ENCODE measurements at places on chromosomes 11 and 22.

- DNase-seq: no peak
These were observed 9.5 kb upstream of the OSBP2 start for GRCh38 chr22:30685178-30685577.

DNA sequence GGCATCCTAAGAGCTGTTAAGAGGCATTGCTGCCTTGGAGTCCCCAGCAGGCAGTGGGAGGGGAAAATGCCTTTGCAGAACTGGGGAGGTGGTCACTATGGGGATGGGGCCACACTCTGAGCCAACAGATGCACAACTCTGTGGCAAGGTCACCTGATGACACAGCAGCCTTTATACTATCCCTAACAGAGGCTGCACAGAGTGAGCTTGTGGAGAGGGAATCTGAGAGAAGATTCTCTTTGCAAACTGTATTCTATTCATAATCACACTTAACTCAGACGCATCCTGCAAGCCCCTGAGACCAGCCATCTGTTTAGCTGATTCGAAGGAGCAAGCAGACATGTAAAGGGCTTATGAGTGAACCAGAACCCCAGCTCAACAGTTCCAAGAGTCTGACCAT is 49.0 kb upstream of the TTC12 start:
- DNase-seq: no peak

GRCh38 chr11:44016131-44016530 is 31.6 kb upstream of the ACCSL start:
- no peak for DNase-seq

DNA sequence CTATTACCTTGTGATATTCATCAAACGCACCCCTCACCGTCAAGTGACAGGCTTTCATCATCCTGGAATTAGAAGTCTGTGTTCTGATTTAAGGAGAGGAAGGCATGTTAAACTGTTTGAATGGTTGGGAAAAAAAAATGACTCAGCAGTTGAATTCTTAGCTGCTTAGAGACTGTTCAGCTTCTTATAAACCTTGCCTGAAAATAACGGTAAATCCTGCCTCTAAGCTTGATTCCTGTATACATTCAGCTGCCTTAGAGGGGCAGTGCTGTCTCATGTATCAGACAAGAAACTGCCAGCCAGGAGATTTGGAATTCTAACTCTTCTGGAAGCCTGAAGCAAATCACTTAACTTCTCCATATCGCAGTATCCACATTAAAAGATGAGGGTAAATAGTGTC is 437.4 kb downstream of the JRKL start:
- no peak for DNase-seq

GRCh38 chr11:123434911-123435310 is 4.8 kb downstream of the GRAMD1B start:
- peak; percentile 49 for DNase-seq

DNA sequence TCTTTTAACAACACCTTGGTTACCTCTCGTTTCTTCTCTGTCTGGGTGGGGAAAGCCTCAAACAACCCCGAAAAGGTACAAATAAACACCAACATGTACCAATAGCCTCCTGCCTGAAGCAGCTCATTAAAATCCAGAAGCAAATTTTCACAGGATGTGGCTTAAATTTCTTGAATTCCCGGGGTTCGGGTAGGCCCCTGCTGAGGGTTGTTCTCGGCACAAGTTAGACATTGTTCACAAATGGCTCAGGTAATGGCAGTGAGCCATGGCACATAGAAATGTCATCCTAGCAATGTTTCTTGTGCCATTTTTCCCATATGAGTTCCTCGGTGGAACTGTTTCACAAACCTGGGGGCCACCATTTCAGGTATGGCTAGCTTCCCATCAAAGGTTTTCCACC is 19.7 kb upstream of the GLYATL1 start:
- no peak for DNase-seq

DNA sequence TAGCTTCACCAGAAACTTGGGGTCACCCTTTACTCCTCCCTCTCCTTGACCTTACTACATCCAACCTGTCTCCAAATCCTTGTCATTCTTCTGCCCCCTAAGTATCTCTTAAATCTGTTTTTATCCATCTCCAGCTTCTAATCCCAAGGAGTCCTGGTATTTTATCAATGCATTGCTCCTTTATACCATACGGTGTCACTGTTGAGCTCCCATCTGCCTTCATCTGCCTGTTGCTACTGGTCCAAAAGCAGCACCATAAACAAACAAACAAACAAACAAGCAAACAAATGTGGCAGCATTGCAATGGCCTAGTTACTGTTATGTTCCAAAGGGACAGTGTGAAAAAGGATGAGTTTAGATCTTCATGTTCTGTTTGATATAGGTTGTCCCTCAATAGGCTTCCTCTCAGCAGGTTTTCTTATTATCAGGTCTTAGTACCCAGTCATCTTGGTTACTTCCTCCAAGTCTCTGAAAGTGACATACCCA is 34.2 kb downstream of the DNHD1 start:
- DNase-seq: peak; percentile 58

GRCh38 chr11:75814363-75814676 is 690 bp upstream of the UVRAG start:
- no peak for DNase-seq

DNA sequence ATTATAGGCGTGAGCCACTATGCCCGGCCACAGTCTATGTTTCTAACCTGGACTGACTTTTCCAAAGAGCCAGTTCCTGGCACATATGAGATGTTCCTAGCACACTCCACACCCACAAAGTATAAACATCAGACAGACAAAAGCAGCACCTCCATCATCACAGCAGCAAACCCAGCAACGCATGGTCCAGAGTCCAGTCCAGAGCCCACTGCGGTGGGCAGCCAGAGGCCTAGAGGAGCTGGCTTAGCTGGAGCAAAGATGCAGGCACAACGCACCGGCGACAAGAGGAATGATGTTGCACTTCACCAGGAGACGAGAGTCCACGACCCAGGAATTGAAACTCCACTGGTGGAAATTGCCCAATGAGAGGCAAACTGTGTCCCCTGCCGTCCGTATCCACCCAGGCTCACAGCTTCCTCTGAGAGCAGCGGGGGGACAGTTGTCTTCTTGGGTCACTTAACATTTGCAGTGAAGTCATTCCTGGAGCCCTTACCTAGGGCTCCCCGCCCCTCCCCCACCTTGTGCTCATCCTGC is 36.6 kb downstream of the RPS6KA4 start:
- peak; percentile 42 for DNase-seq

DNA sequence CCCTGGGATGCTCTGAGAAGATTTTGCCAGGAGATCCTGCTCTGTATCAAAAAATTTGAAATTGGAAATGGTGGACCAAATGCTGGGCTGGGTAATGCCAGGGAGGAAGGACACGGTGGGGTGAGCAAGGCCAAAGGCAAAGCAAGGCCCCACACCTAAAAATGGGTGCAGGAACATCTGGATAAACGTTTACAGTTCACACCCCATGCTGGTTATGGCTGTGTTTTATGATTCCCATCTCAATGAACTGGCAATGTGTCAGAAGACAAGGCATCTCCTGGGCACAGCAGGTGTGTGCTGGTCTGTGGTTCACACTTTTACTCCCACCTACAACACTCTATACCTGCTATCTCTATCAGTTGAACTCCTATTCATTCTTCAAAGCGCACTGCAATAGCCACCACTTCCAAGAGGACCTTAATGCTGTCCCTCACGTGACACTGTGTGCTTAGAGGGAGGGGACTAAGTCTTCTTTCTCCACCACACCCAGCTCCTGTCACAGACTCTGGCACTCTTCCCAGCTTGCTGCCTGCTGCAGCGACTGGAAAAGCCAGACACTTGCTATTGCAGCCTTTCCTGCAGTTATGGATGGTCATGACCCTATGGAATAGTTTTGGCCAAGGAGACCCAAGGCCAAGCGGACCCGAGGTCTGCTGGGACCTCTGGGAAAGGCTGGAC is 277.5 kb downstream of the CTTN start:
- DNase-seq: no peak

DNA sequence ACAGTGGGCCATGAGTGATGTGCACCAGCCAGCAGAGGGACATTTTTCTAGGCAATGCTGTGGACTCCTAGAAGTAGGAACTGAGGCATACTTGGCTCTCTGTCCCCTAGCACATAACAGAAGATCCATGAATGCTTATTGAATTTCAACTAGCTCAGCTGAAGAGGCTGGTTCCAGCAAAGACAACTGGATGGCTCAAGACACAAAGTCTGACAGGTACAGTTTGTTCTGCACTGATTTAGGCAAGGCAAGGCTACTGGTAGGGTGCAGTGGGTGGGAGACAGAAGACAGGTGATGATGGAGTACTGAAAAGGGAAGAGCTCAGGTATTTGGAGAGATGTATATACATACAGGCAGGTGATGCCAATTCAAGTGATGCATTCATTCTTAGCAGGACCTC is 72.4 kb upstream of the USP47 start:
- DNase-seq: no peak

GRCh38 chr22:46072110-46072881 is 78.0 kb upstream of the PPARA start:
- DNase-seq: peak; percentile 94

- peak; percentile 65 for DNase-seq
These were observed at the start of gene PVALB for GRCh38 chr22:36816636-36817524. TSS of gene PVALB (minus strand) at chr22:36817035. CDS start at chr22:36817005, 30 bp downstream.

DNA sequence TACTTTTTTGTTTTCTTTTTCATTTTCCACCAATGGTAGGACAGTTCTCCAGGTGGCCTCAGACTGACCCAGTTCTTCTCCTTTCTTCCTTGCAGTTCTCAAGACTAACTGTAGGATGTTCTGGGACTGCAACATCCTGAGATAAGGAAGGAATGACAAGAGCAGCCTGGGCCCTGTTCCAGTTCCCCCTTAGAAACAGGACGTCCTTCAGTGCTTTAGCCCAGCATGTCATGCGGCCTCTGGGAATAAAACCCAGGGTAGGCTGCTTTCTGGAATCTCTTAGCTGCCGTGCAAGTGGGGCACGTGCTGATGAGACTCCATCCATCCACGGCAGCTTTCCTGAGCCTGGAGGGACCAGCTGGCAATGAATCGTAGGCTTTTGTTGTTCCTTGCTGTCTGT is 24.0 kb upstream of the CADM1 start:
- no peak for DNase-seq

- no peak for DNase-seq
These were observed 272.9 kb downstream of the BRD1 start for GRCh38 chr22:49554741-49555140.

GRCh38 chr11:109783840-109784239 is 309.4 kb upstream of the ZC3H12C start:
- no peak for DNase-seq

GRCh38 chr11:16297332-16297731 is 59.0 kb downstream of the SOX6 start:
- DNase-seq: no peak

- DNase-seq: peak; percentile 50
These were observed 23.5 kb upstream of the L3MBTL2 start for GRCh38 chr22:41181349-41182241.

GRCh38 chr11:121452609-121453150 is at the start of gene SORL1-AS1:
TSS of gene SORL1-AS1 (minus strand) at chr11:121452967.
- no peak for DNase-seq

GRCh38 chr11:34525888-34526657 is 12.5 kb upstream of the ELF5 start:
- peak; percentile 11 for DNase-seq

- DNase-seq: peak; percentile 14
These were observed 7.3 kb downstream of the CABP7 start for GRCh38 chr22:29727131-29727523.

DNA sequence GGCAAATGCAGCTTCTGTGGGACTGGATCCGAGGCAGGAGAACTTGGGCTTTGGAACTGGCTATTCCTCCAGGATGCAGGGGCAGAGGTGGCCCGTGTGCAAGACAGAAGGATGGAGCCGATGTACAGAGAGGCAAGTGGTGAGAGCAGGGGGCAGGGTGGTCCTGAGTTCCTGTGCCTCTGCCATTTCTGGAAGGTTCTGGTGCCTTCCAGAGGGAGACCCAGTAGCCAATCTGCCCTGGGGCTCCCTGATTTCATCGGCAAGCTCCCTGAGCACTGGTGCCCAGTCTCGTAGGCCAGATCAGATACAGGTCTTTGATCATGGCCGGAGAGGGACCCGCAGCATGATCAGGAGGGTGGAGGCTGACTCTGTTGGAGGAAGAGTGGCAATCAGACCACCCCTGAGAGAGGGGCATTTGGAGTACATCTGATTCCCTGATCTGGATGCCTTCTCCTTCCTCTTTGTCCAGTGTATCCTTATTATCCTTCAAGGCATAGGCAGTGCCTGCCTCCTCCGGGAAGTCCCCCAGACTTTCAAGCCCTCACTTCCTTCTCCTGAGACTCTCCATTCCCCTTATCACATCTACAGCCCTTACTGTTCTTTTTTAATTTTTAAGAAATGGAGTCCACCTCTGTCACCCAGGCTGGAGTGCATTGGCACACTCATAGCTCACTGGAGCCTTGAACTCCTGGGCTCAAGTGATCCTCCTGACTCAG is 9.7 kb downstream of the MRGPRD start:
- DNase-seq: no peak

DNA sequence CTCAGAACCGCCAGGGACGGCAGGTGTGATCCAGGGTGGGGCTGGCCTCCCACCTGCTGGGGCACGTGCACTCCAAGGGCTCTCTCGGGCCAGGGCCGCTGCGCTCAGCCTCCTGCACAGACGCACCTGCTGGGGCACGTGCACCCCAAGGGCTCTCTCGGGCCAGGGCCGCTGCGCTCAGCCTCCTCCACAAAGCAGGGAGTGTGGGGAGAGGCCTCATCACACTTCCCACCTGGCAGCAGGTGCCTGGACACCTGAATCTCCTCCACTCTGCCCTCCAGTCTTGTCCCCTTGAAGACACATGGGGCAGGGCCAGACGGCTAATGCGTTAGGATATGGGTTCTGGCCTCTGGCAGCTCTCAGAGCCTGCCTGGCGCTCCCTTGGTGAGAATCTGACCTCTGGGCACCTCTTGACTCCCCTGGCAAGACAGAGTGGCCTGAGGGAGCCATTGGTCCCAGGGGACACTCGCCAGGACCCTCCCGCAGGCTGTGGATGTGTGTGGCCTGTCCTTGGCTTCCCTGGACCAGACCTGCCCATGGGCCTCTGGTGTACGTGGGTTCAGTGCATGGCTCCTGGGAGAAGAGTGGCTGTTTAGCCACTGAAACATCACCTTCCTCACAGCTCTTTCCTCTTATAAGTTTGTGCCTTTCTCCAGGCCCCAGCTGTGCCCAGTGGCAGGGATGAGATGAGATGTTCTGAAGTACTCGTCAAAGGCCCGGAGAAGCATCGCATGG is 73.5 kb downstream of the BRD1 start:
- DNase-seq: no peak

GRCh38 chr22:50675553-50676179 is 3.0 kb downstream of the SHANK3 start:
- no peak for DNase-seq

- no peak for DNase-seq
These were observed 25.8 kb upstream of the ST3GAL4 start for GRCh38 chr11:126329644-126330211.

GRCh38 chr11:67357831-67358670 is 4.7 kb upstream of the POLD4 start:
- DNase-seq: no peak

- peak; percentile 86 for DNase-seq
These were observed at the start of gene PLCB3 for GRCh38 chr11:64251016-64251752. TSS of gene PLCB3 (plus strand) at chr11:64251530. CDS start at chr11:64251650, 120 bp downstream.
